ENCODE measurements at places on chromosomes 5 and 9. TPM values are rescaled to one million over a fixed set of nuclear protein-coding genes. Genes with fewer than 3 reads are reported as not detected.

DNA sequence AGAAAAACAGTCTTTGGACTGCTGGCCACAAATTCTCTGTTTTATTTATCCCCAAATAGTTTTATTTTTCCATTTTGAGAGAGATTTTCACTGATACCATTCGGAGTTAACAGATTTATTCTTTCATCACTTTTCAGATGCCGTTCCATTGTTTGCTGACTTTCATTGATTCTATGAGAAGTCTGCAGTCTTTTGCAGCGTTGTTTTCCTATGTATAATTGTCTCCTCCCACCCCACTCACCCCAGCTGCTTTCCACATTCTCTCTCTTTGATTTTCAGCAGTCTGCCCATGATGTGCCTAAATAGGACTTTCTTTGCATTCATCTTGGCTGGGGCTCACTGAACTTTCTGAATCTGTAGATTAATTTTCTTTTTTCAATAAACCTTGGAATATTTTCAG is 107.6 kb downstream of the C9orf50 start:
- DNase-seq = no peak

- no peak for DNase-seq
Observed at GRCh38 chr5:112418659-112419163, 366 bp downstream of the EPB41L4A start.

DNA sequence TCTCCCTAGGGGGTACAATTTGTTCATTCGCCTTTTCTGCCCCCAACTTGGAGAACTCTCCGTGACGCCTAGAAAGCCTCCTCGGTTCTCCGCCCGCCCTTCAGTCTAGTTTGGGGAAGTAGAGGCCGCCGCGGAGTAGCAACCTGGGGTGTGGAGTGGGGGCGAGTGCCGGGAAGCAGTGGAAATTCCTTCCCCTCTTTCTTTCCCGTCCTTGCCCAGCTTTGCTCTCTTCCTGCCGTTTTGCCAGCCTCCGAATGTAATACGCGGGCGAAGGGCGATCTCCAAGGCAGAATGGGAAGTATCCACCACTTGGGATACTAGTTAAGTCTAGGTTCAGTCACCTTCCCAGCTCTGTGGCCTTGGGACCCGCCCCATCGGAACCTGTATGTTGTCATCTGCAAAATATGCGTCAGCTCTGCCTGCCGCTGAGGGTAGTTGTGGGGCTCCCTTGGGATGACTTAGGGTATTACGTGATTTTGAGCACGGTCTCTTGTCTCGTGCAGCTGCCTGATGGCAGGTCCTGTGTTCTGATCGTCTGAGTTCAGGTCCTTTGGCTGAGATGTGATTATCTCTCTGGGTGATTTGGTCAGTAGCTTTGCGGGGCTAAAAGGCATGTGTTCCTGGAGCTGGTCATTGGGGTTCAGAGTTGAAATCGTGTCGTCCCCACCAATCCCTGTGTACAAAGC is 724 bp downstream of the PAM start:
- peak; percentile 69 for DNase-seq

DNA sequence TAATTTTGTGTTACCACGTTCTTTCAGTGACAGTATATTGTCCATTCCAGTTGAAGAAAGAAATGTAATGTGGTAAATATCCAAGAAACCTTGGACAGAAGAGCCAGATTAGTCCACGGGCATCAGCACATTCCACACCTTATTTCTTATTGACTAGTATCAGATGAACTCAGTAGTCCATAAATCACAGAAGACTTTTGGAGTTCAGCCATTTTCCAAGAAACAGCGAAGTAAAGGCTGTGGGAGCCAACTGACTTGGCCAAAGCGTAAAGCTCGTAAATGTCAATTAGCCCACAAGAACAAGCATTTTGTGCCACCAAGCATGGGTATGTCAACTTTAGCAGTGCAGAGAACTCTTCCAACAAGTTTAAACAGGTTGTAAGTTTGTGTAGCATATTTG is 60.2 kb upstream of the STARD4 start:
- DNase-seq = no peak

- no peak for DNase-seq
Observed at GRCh38 chr5:10317825-10318682, 10.4 kb upstream of the CMBL start.

GRCh38 chr5:132086277-132086794 is 12.7 kb downstream of the CSF2 start:
- peak; percentile 77 for DNase-seq

DNA sequence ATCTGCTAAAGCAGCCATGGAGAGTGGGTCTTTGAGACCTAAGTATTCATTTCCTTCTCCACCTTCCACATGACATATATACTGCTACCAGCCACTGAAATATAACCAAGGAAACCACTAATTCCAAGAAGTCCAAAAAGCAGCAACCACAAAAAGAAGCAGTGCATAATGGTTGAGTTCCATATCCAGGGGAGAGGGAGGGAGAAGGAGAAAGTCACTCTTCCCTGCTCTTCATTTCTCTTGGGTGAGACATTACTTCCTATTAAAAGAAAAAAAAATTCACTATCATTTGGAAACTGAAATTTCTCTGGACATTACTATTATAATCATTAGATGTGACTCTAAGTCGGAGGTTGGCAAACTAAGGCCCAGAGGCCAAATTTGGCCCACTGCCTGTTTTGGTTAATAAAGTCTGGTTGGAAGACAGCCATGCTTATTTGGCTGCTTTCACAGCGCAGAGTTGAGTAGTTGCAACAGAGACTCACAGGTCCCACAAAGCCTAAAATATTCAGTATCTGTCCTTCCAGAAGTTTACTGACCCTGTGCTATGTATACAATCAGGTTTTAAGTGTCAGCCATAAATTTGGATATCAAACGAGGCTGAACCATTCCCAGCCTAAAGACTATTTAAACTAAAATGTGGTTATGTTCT is 168.6 kb downstream of the MPDZ start:
- peak; percentile 68 for DNase-seq

DNA sequence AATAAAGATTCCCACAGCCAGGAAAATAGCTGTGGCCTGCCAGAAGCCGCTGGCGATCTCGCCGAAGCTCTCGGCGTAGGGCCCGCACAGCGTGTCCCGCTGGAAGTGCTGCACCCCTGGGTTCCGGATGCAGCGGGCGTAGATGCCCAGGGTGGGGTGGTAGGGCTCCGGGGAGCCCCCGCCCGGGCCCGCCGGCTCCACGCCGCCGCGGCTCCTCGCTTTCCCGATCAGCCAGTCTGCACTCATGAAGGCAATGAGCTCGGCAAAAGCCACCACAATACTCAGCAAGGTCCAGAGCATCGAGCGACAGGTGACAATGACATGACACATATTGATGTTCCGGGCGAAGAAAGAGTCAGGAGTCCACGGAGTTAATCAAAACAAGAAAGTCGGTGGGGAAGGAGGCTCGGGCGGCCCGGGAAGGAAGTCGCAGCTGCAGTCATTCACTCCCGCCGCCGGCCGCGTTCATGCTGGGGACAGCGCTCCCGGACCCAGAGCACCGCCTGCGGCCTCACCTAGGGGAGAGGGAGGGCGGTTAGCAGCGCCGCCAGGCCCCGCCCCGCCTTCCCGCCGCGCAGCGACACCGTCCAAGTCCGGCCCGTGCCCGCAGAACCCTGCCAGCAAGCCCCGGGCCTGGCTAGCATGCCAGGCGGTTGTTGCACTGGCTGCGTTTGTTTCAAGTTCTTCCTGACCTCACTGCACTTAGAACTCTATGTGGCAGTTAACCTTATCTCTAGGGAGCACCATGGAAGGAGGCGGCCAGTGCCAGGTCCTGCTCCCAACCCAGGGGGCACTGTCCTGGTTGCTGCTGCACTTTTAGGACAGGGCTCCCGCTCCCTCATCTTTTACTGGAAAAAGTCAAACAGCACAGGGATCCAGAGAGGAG is 138.4 kb downstream of the LHFPL2 start:
- peak; percentile 88 for DNase-seq

DNA sequence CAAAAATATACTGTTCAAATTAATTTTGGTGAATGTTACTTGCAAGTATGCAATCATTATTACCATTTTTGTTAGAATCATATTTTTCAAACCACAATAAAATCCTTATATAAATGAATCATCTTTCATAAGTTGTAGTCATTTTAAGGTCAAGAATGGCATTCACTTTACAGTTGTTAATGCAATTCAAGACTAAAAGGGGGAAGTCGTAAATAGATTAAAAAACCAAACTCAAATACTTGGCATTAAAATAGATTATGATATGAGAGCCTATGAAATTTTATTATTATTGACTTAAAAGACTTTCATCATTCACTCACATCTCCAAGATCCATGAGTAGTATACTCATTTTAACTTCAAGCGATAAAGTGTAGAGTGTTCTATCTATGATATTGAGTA is 11.6 kb downstream of the CDH9 start:
- DNase-seq = no peak

GRCh38 chr5:149801307-149801990 is 71.3 kb downstream of the PPARGC1B start:
- DNase-seq = no peak

DNA sequence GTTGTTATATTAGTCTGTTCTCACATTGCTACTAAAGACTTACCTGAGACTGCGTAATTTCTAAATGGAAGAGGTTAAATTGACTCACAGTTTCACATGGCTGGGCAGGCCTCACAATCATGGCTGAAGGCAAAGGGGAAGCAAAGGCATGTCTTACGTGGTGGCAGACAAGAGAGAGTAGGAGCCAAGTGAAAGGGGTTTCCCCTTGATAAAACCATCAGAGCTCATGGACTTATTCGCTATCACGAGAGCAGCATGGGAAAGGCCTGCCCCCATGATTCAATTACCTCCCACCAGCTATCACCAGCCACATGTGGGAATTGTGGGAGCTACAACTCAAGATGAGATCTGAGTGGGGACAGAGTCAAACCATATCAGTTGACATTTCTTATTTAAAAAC is 374.5 kb upstream of the RORB start:
- DNase-seq = no peak

- no peak for DNase-seq
Observed at GRCh38 chr9:88041447-88041846, 67.1 kb upstream of the CDK20 start.

- no peak for DNase-seq
Observed at GRCh38 chr5:159972538-159973362, 36.2 kb upstream of the TTC1 start.

DNA sequence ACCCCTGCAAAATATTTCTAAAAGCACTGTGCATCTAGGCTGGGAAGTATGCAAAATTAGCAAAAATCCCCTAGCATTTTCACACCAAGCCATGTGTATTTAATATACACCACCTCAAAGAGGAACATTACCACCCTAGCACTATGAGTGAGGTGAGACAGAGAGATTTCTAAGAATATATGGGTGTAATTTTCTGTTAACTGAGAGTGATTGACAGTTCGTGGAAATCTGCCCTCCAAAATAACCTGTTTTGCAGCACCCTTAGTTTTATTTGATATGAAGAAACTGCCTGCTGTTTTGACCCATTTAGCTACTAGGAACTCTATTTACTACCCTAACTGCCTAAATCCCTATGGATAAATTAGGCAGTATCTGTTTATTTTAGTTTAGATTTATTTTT is 64.2 kb upstream of the CDKN2B start:
- no peak for DNase-seq

- no peak for DNase-seq
Observed at GRCh38 chr5:146660376-146660960, 144.5 kb upstream of the GPR151 start.

DNA sequence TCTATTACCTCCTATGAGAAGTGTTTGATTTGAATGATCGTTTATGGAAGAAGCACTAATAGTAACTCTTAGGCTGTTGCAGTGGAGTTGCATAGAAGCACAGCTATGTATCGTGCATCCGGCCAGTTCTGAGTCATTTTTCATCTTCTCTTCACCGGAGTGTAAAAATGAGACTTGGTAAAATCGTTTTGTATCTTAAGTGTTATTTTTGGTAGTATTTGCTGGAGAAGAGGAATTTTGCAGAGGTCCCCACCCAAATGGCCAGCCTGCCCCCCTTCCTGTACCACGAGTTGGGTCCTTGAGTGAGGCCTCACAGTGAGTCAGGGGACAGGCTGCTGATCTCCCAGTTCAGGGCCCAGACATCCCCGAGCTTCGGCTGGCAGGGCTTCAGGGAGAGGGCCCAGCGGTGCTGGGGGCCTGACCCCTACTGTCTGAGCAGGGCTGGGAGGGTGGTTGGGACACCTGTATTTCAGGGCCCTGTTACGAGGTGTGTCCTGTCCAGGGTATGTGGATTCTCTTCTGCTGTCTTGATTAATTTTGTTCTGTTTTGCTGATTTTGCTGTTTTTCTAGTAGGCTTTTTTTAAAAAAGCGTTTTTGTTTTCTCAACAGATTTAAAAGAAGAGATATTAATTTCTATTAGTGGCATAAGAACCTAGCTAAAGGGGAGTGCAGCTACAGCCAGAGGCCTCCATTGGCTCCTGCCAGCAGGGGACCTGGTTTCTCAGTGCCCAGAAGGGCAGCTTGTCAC is 210.8 kb downstream of the TRIO start:
- DNase-seq = no peak

GRCh38 chr5:145347026-145347616 is 488.0 kb downstream of the PRELID2 start:
- no peak for DNase-seq

DNA sequence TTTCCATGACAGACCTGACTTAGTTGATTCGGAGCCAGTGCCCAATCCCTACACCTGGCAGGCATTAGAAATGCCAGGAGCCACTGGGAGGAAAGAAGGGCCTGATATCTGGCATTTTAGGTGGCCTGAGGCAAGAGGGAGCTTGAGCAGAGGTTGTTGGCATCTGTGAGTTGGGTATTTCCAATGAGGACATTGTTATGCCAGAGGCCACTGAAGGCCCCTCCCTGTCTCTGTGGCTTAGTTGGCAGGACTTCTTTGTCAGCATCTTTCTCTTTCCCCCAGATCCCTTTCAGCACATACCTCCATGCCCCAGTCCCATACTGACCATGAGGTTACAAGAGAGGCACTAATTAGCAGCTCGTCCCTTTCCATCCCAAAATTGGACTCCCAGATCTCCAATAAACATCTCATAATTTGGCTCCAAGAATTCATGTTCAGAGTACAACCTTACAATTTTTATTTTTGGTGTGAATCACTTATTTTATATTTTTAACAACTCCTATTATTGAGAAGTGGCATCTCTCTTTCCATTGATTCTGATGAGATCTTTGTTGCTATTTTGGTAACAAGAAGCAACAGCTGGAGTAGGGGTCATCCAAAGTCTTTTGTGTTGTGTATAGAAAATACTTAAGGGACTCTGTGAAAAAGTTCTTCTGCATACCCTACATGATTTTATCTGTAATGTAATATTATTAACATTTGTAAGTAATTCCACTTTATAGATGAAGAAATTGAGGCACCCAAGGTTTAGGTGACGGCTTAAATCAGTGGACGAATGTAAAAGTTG is 68.6 kb upstream of the MAP3K1 start:
- DNase-seq = no peak

Gene FAM78A
- 55.7 TPM for total RNA-seq

Gene HNRNPA0
- 12.1 TPM for total RNA-seq

Gene MSX2
- total RNA-seq = 1.2 TPM

Gene PCDHGA11
- 5.1 TPM for total RNA-seq

Gene PKD2L2
- total RNA-seq = 0.48 TPM

Gene CCDC180
- 3.1 TPM for total RNA-seq

All from Right ventricle myocardium superior (tissue), 1 donor.